ENCODE measurements at places on chromosomes 11 and 22.

DNA sequence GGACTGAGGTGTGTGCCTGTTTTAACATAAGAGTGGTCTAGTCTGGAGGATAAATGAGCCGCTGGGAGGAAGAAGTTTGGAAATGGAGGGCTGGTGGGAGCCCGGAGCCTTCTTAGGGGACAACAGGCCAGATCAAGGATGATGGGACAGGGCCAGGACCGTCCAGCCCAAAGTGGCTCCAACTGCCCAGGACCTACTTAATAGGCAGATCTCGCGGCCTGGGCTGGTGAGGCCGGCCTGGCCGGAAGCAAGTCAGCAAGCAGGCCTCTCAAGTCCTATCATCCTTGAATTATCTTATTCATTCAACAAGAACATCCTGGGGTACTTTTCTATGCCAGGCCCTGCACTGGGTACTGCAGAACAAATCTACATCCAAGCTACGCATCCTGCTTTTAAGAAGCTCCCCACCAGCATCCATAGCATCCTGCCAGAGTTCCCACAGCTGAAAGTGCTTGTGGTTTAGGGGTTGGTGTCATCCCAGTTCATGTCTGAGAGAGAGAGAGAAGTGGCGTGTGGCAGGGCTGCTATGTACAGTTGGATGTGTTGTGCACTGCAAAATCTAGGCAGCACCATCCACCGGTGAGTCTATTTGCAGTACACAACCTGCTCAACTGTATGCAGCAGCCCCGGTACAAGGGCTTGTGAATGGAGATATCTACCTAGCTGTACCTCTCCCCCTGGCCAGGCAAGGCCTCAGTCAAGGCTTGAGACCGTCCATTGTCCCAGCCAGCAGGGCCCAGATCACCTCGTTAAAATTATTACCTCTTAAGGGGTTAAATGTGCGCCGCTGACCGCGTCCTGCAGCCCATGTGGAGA, 82.1 kb downstream of the FBLN1 start:
- DNase-seq: no peak

- DNase-seq: no peak
Observed at GRCh38 chr11:117058761-117059261, 39.4 kb downstream of the SIK3 start.

DNA sequence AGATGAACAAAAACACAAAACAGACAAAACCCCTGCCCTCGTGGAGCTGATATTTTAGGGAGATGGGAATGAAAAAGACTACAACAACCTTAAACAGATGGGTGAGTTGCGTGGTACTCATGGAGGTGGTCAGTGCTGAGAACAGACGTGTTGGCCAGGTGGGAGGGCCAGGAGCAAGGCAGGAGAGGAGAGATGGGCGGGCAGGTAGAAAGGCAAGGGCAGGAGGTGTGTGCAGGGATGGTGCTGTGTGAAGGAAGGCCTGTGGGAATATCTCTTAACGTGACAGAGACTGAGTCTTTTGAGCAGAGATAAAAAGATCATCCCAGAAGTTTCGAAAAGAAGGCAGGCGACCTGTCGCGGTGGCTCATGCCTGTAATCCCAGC, 7.0 kb downstream of the GAL start:
- DNase-seq: no peak

GRCh38 chr22:41636467-41636866, 15.4 kb downstream of the XRCC6 start:
- DNase-seq: no peak

GRCh38 chr11:113896156-113896879, 8.3 kb upstream of the HTR3B start:
- no peak for DNase-seq
